ENCODE measurements at places on chromosomes 6 and 20. TPM values are rescaled to one million over a fixed set of nuclear protein-coding genes. Genes with fewer than 3 reads are reported as not detected.

DNA sequence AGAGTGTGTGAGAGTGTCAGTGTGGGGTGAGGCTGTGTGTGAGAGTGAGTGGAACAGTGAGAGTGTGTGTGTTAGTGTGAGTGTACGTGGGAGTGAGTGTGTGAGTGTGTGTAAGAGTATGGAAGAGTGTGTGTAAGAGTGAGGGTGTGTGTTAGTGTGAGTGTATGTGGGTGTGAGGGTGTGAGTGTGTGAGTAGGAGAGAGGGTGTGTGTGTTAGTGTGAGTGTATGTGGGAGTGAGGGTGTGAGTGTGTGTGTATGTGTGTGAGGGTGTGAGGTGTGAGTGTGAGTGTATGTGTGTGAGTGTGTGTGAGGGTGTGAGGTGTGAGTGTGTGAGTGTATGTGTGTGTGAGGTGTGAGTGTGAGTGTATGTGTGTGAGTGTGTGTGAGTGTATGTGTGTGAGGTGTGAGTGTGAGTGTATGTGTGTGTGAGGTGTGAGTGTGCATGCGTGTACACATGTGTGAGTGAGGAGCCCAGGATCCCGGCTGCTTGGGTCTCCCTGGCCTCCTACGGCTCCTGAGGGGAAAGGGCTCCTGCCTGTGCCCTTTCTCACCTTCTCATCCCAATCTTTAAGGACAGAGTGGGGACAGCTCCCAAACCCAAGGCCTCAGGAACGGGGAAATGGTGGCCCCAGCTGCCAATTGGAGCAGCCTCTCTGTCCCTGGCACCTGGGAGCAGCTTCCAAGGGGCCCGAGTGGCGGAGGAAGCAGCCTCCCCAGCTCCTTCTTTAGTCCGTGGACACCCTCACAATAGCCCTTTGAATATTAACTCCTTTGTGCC lies 100.2 kb downstream of the PSMB1 start:
- no peak overlapping the region for H3K4me3 ChIP-seq
- no peak for DNase-seq
- H3K4me1 ChIP-seq = no peaks in the 10 kb centered on the region
- H3K27ac ChIP-seq = no peak overlapping the region
- H3K27me3 ChIP-seq = no peaks in the 10 kb centered on the region
- no peaks in the 10 kb centered on the region for H3K36me3 ChIP-seq

DNA sequence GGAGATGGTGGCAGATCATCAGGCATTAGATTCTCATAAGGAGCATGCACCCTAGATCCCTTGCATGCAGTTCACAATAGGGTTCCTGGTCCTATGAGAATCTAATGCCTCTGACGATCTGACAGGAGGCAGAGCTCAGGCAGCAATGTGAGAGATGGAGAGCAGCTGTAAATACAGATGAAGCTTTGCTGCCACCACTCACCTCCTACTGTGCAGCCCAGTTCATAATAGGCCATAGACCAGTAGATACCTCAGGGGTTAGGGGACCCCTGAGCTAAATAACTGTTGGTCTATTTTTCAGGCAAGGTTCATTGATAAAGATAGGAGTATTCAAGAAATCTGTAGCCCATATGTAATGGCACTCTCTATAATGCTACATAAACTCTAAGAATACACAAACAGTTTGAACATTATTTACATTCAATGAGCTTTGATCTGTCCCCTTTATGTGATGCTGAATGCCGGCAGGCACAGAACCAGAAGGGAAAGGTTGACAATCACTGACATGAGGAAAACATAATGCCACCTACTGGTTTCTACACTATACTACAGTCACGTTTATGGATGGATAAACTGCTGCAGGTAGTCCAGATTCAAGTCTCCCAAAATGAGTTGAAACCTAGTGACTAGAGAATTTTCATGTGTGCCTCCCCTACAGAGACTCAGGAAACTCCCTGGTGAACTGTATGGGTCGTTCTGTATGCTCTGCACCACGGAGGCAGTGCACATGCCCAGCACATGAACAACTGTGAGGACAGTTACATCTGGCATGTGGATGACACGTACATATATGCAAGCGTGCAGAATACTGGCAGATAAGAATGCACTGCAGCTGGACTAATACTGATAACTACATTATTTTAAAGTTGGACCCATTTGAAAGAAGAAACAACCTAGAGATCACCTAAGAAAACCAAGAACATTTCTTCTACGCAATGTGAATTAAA lies 72.0 kb downstream of the DST start:
- no peaks in the 10 kb centered on the region for H3K36me3 ChIP-seq
- no peak overlapping the region for H3K4me3 ChIP-seq
- no peaks in the 10 kb centered on the region for H3K27me3 ChIP-seq
- DNase-seq = no peak
- no peaks in the 10 kb centered on the region for H3K4me1 ChIP-seq

DNA sequence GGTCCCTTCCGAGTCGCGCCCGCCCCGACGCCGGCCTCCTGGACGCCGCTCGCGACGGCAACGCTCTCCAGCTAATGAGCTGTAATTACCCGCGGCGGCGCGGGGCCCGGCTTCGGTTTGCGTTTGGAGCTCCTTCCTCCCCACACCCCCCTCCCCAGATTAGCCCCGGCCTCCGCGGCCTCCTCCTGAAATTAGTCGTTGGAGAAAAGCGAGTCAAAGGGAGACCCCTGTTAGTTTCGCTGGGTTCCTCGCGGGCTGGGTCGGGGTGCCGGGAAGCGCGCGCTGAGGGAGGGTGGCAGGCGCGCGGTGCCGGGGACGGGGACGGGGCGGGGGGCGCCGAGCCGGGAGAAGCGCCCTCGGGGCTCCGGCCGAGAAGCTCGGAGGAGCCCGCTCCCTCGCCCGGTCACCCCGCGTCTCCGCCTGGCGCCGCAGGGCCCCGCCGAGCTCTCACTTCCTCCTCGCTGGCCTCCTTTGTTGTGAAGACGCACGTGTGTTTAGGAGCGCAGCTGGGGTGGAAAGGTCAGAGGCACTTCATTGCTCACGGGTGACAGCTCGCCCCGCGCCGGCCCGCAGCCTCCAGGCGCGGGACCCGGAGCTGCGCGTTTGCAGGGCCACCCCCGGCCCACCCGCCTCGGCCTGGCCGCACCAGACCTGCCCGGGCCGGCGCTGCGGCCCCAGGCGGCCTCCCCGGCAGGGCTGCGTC lies 4.9 kb downstream of the FOXC1 start:
- H3K4me3 ChIP-seq = peak overlapping the region; percentile 18
- peak overlapping the region; percentile 97 for H3K27ac ChIP-seq
- DNase-seq = no peak
- no peaks in the 10 kb centered on the region for H3K36me3 ChIP-seq

DNA sequence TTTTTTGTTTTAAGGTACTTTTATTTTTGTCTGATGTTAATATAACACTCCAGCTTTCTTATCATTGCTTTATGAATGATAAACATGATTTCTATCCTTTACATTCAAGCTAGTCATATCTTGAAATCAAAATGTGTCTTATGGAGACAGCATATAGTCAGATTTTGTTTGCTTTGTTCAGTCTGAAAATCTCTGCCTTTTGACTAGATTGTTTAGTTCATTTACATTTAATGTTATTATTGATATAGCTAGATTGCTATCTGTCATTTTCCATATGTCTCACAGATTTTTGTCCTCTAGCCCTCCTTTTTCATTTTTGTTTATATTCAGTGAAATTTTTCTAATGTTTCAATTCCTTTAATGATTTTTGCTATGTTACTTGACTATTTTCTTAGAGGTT lies 332.8 kb downstream of the SMOC2 start:
- H3K4me1 ChIP-seq = peaks cover 13% of the 10 kb centered on the region
- DNase-seq = no peak
- no peak overlapping the region for H3K27ac ChIP-seq
- H3K27me3 ChIP-seq = no peaks in the 10 kb centered on the region
- no peak overlapping the region for H3K4me3 ChIP-seq

GRCh38 chr20:23269954-23270353 lies 80.6 kb upstream of the NXT1 start:
- H3K36me3 ChIP-seq = no peaks in the 10 kb centered on the region
- DNase-seq = no peak
- H3K27me3 ChIP-seq = no peaks in the 10 kb centered on the region
- H3K27ac ChIP-seq = no peak overlapping the region
- H3K4me1 ChIP-seq = no peaks in the 10 kb centered on the region

GRCh38 chr6:166935353-166935752 lies 21.0 kb downstream of the RNASET2 start:
- H3K4me3 ChIP-seq = no peak overlapping the region
- no peaks in the 10 kb centered on the region for H3K4me1 ChIP-seq
- H3K36me3 ChIP-seq = no peaks in the 10 kb centered on the region

DNA sequence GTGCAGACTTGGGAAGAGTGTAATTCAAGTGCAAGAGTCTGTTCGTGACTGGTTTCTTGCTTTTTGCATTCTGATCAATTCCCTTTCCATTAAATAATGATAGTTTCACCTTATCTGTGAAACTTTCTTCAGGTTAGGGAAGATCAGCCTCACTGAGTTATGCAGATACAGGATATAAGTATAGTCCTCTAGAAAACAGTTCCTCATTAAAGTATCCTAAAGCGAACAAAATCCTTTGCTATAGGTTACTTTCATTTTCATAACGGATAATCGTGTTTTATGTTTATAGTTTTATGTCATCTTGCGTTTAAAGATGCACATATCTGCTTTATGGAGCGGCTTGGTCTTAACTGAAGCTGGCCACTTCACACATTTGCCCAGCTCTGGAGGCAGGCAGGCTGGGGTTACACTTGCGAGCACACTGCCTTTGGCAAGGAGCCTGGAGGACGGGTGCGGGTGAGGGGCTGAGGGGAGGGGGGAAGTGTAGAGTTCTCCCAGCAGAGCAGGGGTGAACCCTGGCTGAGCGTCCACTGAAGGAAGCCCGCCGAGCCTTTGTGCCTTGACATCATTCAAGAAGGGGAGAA lies 123.5 kb upstream of the IFNGR1 start:
- H3K36me3 ChIP-seq = no peaks in the 10 kb centered on the region
- DNase-seq = no peak
- no peaks in the 10 kb centered on the region for H3K4me1 ChIP-seq
- no peak overlapping the region for H3K4me3 ChIP-seq
- H3K27me3 ChIP-seq = no peaks in the 10 kb centered on the region

DNA sequence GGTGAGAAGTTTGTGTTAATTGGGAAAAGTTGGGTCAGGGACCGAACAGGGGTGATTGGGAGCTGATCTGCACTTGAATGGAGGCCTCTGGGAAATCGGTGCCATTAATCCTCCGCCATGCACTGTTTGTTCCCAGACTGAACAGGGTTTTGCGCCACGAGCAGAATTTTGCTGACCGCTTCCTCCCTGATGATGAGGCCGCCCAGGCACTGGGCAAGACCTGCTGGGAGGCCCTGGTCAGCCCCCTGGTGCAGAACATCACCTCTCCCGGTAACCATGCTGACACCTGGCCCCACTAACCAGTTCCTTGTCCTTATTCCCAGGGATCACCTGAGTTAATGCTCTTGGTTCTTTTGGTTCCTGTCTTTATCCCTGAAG lies 21.7 kb downstream of the CUL9 start:
- H3K4me1 ChIP-seq = no peaks in the 10 kb centered on the region
- H3K27ac ChIP-seq = no peak overlapping the region
- peak; percentile 27 for DNase-seq
- H3K36me3 ChIP-seq = peaks cover 7% of the 10 kb centered on the region

DNA sequence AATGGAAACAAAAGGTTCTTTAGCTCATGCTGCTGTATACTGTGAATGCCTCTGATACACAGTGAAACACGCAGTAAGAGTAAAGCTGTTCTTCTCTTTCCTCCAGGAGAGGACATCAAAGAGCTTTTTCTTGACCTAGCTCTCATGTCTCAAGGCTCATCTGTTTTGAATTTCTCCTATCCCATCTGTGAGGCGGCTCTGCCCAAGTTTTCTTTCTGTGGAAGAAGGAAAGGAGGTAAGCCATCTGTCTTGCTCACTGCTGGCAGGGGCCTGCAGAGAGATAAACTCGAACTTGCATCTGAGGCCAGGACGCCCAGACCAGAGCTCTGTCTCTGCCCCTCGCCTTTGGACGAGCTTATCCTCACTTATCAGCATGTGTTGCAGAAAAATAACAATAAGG lies 37.7 kb downstream of the LY86 start:
- no peaks in the 10 kb centered on the region for H3K4me1 ChIP-seq
- no peaks in the 10 kb centered on the region for H3K36me3 ChIP-seq
- DNase-seq = no peak
- no peak overlapping the region for H3K27ac ChIP-seq
- no peak overlapping the region for H3K4me3 ChIP-seq

- H3K27ac ChIP-seq = no peak overlapping the region
- H3K4me3 ChIP-seq = no peak overlapping the region
- no peaks in the 10 kb centered on the region for H3K36me3 ChIP-seq
- no peaks in the 10 kb centered on the region for H3K27me3 ChIP-seq
- DNase-seq = no peak
Measured at GRCh38 chr20:54106162-54106561, 35.8 kb upstream of the BCAS1 start.

GRCh38 chr6:35926509-35927215 lies 5.8 kb upstream of the SRPK1 start:
- H3K36me3 ChIP-seq = no peaks in the 10 kb centered on the region
- DNase-seq = no peak
- no peak overlapping the region for H3K4me3 ChIP-seq
- no peaks in the 10 kb centered on the region for H3K27me3 ChIP-seq
- peaks cover 6% of the 10 kb centered on the region for H3K4me1 ChIP-seq

GRCh38 chr20:757506-757905 lies 10.8 kb downstream of the SLC52A3 start:
- H3K4me3 ChIP-seq = no peak overlapping the region
- H3K27ac ChIP-seq = no peak overlapping the region
- H3K4me1 ChIP-seq = no peaks in the 10 kb centered on the region
- no peak for DNase-seq

- no peak overlapping the region for H3K4me3 ChIP-seq
- H3K27ac ChIP-seq = no peak overlapping the region
- no peaks in the 10 kb centered on the region for H3K36me3 ChIP-seq
- H3K27me3 ChIP-seq = no peaks in the 10 kb centered on the region
- DNase-seq = no peak
- peaks cover 14% of the 10 kb centered on the region for H3K4me1 ChIP-seq
Measured at GRCh38 chr6:36488221-36488620, 45.4 kb downstream of the KCTD20 start.

DNA sequence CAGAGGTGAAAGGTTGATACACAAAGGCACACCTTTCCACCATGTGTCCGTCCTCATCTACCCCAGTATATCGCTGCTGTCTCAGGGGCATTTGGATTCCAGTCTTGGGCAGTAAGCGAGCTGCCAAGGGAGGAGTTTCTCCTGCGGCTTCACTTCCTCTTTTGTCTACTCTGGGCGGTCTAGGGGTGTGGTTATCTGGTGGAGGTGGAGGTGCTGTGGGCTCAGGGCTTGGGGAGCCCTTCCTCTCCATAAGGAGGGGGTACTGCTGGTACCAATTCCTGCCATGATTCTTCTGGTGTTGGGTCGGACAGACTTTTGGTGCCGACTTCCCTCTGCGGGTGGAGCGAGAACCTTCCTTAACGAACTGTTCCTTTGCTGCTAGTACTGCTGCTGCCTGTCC lies 31.9 kb upstream of the FABP7 start:
- no peak overlapping the region for H3K4me3 ChIP-seq
- no peaks in the 10 kb centered on the region for H3K27me3 ChIP-seq
- no peak for DNase-seq
- H3K36me3 ChIP-seq = no peaks in the 10 kb centered on the region
- no peak overlapping the region for H3K27ac ChIP-seq

- no peaks in the 10 kb centered on the region for H3K27me3 ChIP-seq
- H3K4me3 ChIP-seq = no peak overlapping the region
- no peaks in the 10 kb centered on the region for H3K36me3 ChIP-seq
- DNase-seq = no peak
- peak overlapping the region; percentile 37 for H3K27ac ChIP-seq
Measured at GRCh38 chr6:21679761-21680265, 86.3 kb downstream of the SOX4 start.

Gene EFCAB8
- 0.71 TPM for total RNA-seq

Gene PARD6B
- total RNA-seq = 0.95 TPM

Gene WFDC12
- not detected for total RNA-seq

Gene SALL4
- not detected for total RNA-seq

Gene HRH3
- not detected for total RNA-seq

Gene WFDC2
- 36.8 TPM for total RNA-seq

Measured in sigmoid colon (tissue), 7 donors.